Activated naive CD4-positive, alpha-beta T cell treated with anti-CD3 and anti-CD28 coated beads, Interleukin-2, amount 50 U/mL, for 72 hours (primary cell): ENCODE measurements at places on chromosomes 12 and 14.

DNA sequence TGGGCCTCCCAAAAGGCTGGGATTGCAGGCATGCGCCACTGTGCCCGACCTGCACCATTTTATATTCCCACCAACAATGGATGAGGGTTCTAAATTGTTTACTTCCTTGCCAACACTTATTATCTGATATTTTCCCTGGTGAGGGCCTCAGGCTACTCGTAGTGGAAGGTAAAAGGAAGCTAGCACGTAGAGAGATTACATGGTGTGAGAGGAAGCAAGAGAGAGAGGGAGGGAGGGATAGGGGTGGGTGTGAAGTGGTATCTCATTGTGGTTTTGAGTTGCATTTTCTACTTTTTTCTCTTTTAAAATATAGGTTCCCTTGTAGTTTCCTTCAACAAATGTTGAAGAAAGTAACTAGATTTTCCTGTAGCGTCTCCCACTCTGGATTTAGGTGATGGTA, 30.9 kb downstream of the MYO1H start:
- no peak for DNase-seq

GRCh38 chr12:109523071-109523470, 45.6 kb downstream of the UBE3B start:
- DNase-seq = no peak

- DNase-seq = no peak
Measured at GRCh38 chr12:86148612-86149011, 107.6 kb downstream of the MGAT4C start.

- no peak for DNase-seq
Measured at GRCh38 chr12:68028647-68029046, 39.4 kb downstream of the IFNG-AS1 start.

- DNase-seq = no peak
Measured at GRCh38 chr12:7501031-7501588, 2.5 kb downstream of the CD163 start.

GRCh38 chr14:99230208-99231151, 41.5 kb downstream of the BCL11B start:
- DNase-seq = peak; percentile 73

- DNase-seq = no peak
Measured at GRCh38 chr14:52175982-52176502, 91.5 kb upstream of the PTGDR start.

- DNase-seq = peak; percentile 77
Measured at GRCh38 chr12:57089271-57090245, 644 bp downstream of the NAB2 start.

DNA sequence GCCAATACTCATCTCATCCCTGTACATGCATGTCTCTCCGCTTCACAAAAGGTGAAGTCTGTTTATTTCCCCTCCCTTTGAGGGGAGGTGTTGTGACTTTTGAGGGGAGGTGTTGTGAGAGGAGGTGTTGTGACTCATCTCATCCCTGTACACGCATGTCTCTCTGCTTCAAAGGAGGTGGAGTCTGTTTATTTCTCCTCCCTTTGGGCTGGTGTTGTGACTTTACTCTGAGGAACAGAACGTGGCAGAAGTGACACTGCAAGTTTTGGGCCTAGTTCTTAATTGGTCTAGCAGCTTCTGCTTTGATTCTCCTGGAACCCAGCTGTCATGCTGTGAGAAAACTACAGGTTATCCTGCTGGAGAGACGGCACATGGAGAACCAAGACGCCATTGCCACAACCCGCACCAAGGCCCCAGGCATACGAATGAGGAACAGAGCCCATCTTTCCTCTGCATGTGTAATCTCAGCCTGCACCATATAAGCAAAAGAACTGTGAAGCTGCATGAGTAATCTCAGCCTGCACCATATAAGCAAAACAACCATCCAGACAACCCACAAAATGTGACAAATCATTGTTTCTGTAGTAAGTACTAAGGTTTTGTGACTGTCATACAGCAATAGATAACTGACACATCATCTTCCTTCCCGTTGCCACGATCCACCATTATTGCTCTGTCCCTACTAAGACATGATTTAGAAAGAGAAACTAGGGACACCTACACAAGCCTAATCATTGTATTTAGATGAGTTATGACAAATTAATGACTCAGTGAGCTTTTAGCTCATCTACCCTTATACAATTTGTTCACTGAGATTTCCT, 30.0 kb downstream of the GALNT4 start:
- DNase-seq = no peak

DNA sequence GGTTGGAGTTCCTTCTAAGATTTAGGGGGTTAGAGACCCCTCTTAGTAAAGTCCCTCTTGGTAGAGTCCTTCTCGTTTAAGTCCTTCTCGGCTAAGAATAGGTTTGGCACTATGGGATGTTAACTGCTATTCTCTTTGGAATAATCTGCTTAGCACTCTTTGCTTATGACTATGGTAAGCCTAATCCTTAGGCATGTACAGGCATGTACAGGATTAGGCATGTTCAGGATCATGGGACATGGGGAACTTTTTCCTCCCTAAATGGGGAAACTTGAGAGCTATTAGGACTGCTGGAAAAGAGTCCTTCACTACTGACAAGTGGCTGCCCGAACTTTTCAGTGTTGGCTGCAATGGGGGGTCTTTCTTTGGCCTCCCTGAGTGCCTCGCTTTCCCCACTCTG, 193.3 kb downstream of the TMEM117 start:
- DNase-seq = no peak

GRCh38 chr12:132284827-132285741, 44.3 kb downstream of the GALNT9 start:
- DNase-seq = no peak

GRCh38 chr12:9066183-9066623, 49.5 kb downstream of the A2M start:
- no peak for DNase-seq

DNA sequence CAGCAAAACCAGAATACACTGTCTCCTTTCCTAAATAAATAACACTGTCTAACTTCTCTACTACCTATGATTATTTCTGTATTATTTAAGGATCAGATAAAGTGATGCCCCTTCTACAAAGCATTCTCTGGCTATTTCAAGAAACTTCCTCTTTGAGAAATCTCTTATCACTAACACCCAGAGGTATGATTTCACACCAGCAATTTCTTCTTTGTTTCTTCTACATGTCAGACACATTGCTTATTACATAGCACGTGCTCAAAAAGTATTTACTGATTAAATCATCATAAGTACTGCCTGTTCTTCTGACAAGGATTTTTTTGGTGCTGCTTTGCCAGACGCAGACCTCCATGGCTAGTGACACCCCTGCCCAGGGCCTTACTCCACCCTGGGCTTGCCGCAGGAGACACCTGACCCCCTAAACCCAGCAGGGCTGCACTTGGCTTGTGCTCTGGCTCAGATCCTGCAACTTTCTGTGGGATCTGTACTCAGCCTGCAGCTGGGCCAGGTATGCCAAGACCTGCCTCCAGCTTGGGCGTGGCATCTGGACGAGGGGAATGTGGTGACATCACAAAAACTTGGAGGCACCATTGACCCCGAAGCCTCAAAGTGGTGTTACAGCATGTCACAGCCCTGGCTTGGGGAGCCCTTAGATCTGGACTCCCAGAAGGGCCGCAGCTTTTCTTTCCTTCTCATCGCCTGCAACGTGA, 15.4 kb upstream of the HIGD1C start:
- no peak for DNase-seq

DNA sequence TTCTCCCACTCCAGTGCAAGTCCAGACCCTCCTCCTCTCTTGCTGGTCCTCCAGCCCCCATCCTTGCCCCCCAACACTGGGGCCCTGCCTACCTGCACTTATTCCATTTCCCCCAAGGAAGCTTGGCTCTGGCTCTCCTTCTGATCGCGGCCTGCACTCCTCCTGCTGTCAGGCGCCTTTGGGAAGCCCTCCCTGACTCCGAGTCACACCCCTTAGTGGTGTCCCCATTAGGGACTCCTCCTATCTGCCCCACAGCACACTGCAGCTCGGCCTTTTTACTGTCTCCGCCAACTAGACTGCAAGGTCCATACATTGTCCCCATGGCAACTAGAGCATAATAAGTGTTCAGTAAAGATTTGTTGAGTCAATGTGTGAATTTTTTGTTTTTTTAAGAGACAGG, 32.9 kb downstream of the FIGNL2 start:
- no peak for DNase-seq

- DNase-seq = no peak
Measured at GRCh38 chr14:20998139-20998538, 954 bp upstream of the SLC39A2 start.
